ENCODE measurements at places on chromosomes 1 and 21.

- no peak for DNase-seq
Observed at GRCh38 chr21:9763306-9763705, 758.1 kb upstream of the TPTE start.

GRCh38 chr21:38761531-38761930, 44.2 kb upstream of the ETS2 start:
- no peak for DNase-seq

- no peak for DNase-seq
Observed at GRCh38 chr1:225485991-225486530, 58.2 kb upstream of the LBR start.

- no peak for DNase-seq
Observed at GRCh38 chr1:101540161-101540560, 303.3 kb downstream of the S1PR1 start.

GRCh38 chr1:192986110-192986747, 72.9 kb downstream of the UCHL5 start:
- DNase-seq, result peak; percentile 94

DNA sequence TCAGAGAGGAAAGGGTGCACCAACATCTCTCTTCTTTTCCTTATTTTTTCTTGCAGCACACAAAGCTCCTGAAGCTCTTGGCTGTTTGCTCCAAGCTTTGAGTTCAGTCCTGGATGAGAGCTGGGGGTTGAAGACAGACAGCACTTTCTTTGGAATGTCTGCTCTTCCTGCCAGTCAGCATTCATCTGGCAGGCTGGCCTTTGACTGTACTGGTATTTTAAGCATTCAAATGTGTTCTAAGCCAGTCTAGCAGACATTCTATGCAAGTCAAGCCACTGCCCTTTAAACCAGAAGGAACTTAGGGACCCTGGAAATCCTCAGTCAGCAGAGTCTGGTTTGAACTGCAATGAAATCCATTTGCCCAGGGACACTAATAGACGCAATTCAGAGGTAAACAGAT, 45.0 kb downstream of the XCL1 start:
- DNase-seq, result no peak

DNA sequence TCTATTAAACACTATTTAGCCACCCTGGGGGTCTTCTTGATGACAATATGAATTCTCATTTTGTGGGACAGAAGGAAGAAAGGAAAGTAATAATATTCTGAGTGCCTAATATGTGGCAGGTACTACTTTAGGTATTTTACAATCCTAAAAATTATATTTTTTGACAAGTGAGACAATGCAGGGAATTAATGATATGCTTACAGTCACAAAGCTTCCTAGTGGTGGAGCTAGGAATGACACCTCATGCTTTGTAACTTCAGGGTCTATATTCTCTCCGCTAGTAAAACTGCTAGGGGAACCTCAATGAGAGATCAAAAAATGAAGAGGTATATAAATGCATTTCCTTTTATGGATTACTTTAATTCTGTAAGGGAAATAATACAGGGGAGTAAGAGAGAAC, 44.3 kb downstream of the TPR start:
- DNase-seq, result no peak

DNA sequence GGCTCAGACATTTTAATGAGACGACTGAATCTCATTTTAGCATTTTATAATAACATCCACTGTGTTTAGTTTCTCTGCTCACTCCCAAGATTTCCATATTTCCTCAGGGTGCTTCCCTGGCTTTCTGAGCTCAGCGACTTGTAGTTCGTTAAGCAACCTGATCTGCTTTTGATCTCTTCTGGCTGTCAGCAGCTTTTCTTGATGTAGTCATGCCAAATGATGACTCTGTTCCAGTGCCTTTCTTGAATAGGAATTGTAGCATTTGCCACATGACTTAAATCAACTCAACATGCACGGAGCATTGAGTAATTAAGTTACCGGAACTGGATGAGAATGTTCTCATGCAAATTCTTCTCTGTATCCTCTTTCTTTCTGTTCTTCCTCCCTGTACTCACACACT, 246.1 kb downstream of the FMN2 start:
- no peak for DNase-seq

GRCh38 chr1:192575499-192576189, at the start of gene RGS1:
Gene RGS1, plus strand, starts transcription at chr1:192575773. Its CDS starts 20 bp downstream, at chr1:192575793.
- peak; percentile 96 for DNase-seq

DNA sequence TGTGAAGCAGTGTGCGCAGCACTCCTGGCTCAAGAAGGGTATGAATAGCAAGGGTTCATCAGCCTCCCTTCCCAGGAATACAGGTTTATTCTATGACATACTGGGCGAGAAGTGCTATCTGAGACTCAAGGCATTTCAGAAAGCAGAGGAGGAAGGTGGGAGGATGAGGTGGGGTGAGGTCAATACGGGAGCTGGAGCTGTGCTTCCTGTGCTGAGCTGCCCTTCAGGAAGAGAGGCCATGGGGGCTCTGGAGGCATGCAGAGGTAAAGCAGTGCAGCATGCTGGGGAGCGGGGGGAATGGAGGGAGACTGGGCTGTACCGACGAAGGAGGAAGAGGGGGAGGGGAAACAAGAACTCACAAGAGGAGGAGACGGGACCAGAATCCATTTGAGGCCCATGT, 717.6 kb downstream of the PTPRU start:
- DNase-seq, result no peak

- DNase-seq, result peak; percentile 9
Observed at GRCh38 chr1:80248886-80249285, 1242.4 kb upstream of the ADGRL4 start.

- no peak for DNase-seq
Observed at GRCh38 chr1:62110198-62110817, 84.3 kb upstream of the L1TD1 start.

DNA sequence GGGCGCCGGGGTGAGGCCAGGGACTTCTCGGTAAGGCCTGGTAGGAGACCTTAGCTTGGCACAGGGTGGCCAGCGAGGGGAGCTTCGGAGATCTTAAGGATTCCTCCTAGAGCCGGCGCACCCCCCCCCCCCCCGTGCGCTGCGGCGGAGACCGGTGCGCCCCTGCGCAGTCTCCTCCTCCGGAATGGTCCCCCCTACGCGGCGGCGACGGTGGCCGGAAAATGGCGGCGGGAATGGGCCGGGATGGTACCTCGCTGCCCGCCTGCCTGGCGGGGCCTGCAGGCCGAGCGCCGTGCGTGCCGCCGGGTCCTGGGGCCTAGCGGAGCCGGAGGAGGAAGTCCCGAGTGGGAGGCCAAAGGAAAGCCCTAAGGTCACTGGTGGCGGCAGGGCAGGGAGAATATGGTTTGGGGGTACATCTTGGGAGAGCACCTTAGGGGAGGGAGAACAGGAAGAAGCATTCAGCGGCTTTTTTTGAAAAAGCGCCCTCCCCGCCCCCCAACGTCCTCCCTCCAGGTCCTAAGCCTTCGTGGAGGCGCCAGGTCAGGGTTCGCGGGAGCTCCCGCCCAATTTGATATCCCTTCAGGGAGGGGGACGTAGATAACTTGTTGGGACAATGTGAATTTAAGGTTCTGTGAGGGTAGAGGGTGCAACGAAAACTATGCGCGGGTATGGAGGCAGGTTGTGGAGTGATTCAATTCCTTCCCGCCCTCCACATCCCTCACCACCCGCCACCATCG, 429 bp downstream of the SRRM1 start:
- DNase-seq, result peak; percentile 67

DNA sequence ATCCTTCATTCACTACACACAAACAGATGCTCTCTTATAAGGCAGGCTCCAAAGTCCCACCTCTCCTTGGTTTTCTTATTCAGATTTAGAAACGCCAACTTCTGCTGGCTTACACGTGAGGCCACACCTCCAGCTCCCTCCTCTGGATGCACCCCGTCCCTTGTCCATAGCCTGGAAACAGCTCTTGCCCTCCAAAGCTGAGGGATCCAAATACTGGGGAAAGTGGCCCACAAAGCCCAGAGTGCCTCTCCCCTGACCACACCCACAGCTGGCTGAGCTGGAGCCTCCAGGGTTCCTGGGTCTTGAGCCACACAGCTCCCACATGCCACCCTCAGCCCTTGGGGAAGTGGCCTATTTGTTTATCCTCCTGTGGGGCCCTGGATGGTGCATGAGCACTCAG, 4.5 kb downstream of the LAD1 start:
- DNase-seq, result no peak

- DNase-seq, result no peak
Observed at GRCh38 chr1:184941735-184942134, 32.6 kb downstream of the NIBAN1 start.

- DNase-seq, result no peak
Observed at GRCh38 chr1:9493326-9493725, 45.9 kb upstream of the SLC25A33 start.

- no peak for DNase-seq
Observed at GRCh38 chr1:110068646-110069403, 1.6 kb downstream of the ALX3 start.

- no peak for DNase-seq
Observed at GRCh38 chr1:186629341-186629740, 50.9 kb downstream of the PTGS2 start.

GRCh38 chr1:183079712-183080388, 56.6 kb downstream of the LAMC1 start:
- no peak for DNase-seq

DNA sequence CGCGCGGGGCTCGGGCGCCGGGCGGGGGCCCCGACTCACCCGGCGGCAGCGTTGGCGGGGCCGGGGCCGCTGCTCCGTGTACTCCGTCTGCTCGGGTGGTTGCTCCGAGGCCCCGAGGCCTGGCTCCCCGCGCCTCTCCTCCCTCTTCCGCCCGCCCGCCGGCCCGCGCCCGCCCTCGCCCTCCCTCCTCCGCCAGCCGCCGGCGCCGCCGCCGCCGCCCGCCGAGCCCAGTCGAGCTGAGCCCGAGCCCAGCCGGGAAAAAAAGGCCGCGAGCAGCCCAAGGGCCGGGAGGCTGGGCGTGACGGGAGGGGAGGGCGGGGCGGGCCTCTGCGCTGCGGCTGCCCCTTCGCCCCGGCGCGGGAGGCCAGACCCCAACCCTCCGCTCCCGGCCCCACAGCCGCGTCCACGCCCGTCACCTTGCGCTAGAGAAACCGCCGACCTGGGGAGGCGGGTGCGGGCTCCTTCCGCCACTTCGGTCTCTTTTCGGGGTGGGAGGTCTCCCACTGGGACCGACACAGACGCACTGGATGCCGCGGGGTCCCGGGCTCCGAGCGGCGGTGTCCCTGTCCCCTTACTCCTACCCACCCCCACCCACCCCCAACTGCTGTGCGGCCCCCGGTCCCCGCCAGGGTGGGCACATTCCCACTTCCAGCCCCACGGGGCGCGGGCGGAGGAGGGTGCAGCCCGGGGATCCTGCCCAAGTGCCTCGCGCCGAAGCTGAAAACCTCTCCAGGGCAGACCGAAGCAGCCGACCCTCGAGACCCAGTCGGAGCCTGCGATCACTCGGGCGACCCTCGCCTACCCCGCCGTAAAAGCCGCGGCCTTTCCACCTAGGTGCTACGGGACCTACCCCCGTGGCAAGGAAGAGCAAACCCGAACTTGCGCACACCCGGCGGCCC, at the start of gene CERS2:
CERS2 (minus strand) TSS at position 256 of the 899 bp plus-strand sequence. CDS start 5,745 bp downstream, outside the sequence.
- DNase-seq, result peak; percentile 81

DNA sequence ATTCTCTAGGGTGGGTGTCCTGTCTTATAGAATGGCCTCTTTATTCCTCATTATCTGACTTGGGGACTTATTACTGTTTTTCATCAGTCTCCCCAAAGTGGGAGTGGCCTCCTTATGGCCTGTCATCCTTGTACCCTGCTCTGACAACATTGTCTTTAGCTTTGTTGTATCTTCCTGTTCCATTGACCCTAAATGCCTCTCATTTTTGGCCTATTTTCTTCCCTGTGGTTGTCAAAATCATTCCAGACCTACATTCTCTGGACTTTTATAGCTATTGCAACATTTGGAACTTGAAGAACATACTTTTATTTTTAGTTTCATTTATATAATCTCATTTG, 9.7 kb downstream of the SFT2D2 start:
- DNase-seq, result no peak

- DNase-seq, result no peak
Observed at GRCh38 chr1:79460773-79461436, 454.4 kb upstream of the ADGRL4 start.

- peak; percentile 42 for DNase-seq
Observed at GRCh38 chr1:115112496-115113375, 23.4 kb upstream of the TSPAN2 start.

GRCh38 chr1:247184254-247184653, 12.4 kb upstream of the ZNF124 start:
- no peak for DNase-seq

- peak; percentile 40 for DNase-seq
Observed at GRCh38 chr1:214018386-214019268, 30.9 kb downstream of the PROX1 start.

GRCh38 chr1:93668951-93669350, 12.7 kb downstream of the BCAR3 start:
- DNase-seq, result no peak

DNA sequence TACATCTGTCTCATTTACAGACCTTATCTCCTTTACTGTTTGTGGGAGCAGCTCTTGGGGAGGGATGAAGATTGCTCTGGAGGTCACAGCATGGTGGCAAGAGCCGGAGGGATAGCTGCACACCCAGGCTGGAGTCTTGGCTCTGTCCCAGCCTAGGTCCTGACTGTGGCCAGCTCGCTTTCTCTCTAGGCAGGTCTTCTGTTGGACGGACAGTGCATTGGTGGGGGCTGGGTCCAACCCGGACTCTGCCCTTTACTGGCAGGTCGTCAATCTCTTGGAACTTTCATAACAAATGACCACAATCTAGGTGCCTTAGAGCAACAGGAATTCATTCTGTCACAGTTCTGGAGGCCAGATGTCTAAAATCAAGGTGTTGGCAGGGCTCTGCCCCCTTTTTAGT, 319.8 kb upstream of the C1orf174 start:
- DNase-seq, result no peak

DNA sequence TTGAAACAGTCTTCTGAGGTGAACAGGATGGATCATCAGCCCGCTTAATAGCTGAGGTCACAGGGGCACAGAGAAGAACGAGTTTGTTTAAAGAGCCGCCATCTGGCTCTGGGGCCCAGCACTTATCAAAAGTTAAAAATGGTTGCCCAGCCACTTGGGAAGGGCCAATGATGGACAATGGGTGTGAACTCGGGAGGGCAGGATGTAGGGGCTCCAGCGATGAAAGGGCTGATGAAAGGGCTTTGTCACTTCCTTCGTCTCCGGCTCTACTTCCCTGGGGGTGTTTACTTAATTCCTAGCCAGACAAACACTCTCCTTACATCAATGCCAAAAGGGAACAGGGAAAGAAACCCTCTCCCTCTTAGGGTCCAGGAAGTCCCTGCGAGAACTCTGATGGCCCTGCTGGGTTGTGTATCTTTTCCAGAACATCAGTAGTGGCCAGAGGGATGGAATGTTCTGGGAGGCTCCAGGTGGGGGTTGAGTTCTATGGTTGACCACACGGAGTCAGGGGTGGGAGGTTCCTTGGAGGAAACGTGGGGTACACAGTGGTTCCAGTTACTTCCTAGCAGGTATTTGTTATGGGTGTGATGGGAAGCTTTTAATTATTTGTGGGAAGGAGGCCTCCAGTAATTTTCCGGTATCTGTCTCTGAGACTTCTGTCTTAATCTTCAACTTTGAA, 9.0 kb upstream of the ABCG1 start:
- no peak for DNase-seq

DNA sequence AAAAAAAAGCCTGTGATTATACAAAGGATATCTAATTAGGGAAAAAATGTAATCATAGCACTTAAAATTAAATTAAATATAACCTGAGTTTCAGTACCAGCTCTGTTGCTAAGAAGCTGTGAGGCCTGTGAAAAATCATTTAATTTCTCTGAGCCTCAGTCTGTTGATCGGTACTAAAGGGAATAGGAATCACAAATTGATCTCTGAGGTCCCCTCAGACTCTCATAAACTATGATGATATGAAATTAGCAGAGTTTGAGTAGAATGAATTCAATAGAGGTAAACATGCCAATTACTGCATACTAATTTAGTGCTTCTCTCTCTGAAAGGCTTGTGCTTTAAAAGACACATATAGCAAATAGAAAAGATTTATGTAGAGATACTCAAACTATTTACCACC, 416.8 kb upstream of the NCAM2 start:
- DNase-seq, result no peak
